Kidney capillary endothelial cell (primary cell): ENCODE measurements at places on chromosomes 6 and 20.

DNA sequence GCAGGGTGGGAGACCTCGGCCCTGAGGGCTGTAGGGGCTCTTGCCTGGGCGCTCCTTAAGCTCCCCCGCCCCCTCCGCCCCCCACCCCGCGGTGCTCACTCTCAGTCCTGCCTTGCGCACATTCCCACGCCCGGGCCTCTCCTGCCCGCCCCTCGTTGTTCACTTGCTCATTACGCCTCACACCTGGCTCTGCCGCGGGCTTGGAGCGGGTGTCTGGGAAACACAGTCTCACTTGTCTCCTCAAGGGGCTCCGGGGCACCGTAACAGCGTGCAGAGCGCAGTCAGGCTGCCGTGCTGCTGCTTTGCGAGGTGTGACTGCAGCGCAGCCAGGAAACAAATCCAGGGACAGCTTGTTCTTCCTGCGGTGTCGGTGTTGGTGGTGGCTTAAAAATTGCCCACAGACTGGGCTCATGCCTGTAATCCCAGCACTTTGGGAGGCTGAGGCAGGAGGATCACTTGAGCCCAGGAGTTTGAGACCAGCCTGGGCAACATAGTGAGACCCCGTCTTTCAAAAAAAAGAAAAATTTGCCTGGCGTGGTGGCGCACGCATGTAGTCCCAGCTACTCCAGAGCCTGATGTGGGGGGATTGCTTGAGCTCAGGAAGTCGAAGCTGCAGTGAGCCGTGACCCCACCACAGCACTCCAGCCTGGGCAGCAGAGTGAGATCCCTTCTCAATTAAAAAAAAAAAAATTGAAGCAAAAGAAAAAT, 4.6 kb downstream of the NPBWR2 start:
- DNase-seq, result no peak

DNA sequence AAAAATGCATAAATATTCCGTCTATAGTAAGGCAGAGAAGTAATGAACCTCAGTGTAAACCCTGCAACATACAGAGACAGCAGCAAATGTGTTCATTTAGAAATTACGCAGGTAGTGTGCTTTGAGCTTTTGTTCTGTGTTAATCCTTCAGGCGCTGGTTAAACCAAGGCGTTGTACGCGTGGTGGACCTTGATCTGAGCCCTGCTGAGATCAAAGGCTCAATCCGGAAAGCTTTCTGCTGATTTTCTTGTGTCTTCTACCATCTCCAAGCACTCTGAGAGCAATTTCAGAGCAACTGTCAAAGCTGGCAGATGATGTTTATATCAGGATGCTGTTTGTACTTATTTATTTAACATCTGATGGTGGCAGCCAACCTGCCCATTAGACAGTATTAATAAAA, 382.8 kb downstream of the CDH26 start:
- DNase-seq, result no peak

DNA sequence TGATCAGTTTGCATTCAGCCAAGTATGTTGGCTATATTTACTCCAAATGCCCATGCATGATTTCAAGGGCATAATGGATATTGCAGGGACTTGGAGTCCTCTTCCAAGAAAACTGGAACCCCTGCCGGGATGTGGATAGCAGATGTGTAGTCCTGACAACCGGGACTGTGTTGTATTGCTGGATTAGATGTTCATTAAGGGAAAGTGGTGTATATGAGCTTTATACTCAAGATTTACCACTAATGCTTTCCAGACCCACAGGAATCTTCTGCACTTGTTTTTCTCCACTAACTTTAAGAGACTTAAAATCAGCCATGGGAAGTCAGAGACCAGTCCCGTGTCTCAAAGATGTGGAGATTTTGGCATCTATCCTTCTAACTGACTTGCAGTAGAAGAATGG, 770.9 kb downstream of the HDGFL1 start:
- no peak for DNase-seq

- DNase-seq, result no peak
Observed at GRCh38 chr20:50272724-50273446, 82.3 kb downstream of the CEBPB start.

DNA sequence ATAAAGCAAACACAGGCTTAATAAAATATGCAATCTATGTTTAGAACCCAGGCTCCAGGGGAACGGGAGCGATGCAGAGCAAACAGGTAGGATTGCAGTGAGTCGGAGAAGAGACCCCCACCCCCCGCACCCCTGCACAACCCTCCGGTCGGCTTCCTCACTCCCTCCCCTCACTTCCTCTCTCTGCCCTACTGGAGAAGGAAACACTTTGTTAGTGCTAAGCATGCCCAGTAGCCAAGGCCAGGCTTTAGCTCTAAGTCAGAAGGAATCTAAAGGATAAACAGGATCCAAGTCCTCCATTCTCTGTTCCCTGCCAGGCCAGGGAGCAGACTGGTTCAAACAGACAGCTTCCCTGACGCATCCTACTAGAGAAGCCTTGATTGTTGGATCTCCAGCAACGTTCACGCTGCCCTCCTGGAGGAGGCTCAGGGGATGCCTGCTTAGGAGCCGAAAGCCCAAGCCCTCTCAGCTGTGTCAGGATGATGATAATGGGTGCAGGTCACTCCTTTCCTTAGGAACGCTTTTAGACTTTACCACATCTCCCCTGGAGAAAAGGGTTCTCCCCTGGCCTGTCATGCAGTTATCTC, 14.7 kb downstream of the FOXQ1 start:
- no peak for DNase-seq
